ENCODE measurements at places on chromosomes 7 and 10. TPM values are rescaled to one million over a fixed set of nuclear protein-coding genes. Genes with fewer than 3 reads are reported as not detected.

GRCh38 chr7:55409482-55410225 is 44.5 kb downstream of the LANCL2 start:
- DNase-seq: no peak

DNA sequence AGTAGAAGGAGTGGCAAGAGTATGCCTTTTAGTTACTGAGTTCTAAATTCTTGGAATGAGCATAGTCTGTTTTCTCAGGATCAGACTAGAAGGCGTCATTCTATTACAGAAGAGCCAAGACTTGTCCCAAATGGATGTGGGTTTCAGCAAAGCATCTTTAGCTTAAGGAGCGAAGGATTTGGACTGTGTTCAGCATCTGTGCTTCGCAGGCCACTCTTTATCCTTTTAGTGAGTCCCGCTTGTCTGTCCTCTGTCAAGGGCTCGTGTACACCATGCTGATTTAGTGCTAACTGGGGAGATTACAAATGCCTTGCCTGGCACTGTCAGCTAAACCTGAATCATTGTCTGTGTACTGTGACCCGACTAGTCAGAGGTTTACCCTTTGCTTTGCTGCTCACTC is 465.7 kb downstream of the AUTS2 start:
- no peak for DNase-seq

- DNase-seq: no peak
These were observed 183.7 kb downstream of the ELMO1 start for GRCh38 chr7:37265006-37265405.

GRCh38 chr7:73986158-73986631 is 41.8 kb upstream of the ELN start:
- DNase-seq: peak; percentile 22

- DNase-seq: peak; percentile 70
These were observed at the start of gene ZC3HAV1L for GRCh38 chr7:139035586-139036353. Gene ZC3HAV1L, minus strand, starts transcription at chr7:139036042. Its CDS starts 25 bp downstream, at chr7:139036017.

GRCh38 chr10:17216901-17217395 is 11.1 kb upstream of the VIM start:
- no peak for DNase-seq

- no peak for DNase-seq
These were observed 819.1 kb downstream of the GRID1 start for GRCh38 chr10:85547460-85548023.

- no peak for DNase-seq
These were observed 6.1 kb downstream of the AP5Z1 start for GRCh38 chr7:4781366-4782069.

SKAP2 gene
- total RNA-seq: 16.7 TPM

GRCh38 chr10:89773081-89773480 is 71.7 kb downstream of the KIF20B start:
- no peak for DNase-seq

DNA sequence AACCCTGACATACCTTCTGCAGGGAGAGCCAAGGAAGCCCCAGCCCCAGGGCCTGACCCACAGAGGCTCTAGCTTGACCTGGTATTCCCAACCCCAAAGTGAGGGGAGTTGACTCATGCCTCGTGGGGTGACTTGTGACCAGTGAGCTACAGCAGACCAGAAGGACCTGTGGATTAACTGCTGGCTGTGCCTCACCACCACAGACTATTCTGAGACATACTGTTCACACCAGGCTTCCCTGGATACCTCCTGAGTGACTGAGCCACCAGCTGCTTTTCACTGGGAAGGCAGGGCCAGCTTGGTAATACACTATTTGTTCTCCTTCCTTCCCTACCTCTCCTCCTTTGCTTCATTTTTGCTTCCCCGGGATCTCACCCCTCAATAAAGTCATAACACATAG is 7.3 kb downstream of the PLXNA4 start:
- no peak for DNase-seq

TDRD1 gene
- not detected for total RNA-seq

PRKCQ gene
- total RNA-seq: 0.26 TPM

DNA sequence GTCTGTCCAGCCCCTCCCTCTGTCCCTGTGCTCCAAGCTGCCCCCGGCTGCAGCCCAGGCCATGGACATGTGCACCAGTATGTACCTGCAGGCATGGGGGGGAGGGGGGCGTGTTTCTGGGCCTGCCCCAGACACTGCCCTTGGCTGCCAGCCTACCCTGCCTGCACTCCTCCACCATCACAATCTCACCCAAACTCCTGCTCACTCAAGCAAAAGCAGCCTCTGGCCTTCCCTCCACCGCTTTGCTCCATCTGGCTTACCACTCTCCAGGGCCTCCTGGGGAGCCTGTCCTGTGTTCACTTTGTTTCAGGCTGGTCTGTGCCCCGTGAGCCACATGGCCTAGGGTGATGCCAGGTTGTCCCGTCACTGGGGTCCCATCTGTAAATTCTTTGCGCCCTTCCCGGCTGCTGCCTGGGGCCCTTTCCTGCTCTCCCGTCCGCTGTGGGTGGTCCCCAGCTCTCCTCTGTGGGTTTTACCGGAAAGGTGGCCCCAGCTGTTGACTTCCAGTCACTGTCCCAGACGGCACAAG is 33.3 kb upstream of the PPIF start:
- no peak for DNase-seq

GRCh38 chr7:132882714-132883428 is 199.0 kb downstream of the CHCHD3 start:
- DNase-seq: no peak

- peak; percentile 75 for DNase-seq
These were observed 161.6 kb upstream of the PRSS1 start for GRCh38 chr7:142587578-142588191.

DNA sequence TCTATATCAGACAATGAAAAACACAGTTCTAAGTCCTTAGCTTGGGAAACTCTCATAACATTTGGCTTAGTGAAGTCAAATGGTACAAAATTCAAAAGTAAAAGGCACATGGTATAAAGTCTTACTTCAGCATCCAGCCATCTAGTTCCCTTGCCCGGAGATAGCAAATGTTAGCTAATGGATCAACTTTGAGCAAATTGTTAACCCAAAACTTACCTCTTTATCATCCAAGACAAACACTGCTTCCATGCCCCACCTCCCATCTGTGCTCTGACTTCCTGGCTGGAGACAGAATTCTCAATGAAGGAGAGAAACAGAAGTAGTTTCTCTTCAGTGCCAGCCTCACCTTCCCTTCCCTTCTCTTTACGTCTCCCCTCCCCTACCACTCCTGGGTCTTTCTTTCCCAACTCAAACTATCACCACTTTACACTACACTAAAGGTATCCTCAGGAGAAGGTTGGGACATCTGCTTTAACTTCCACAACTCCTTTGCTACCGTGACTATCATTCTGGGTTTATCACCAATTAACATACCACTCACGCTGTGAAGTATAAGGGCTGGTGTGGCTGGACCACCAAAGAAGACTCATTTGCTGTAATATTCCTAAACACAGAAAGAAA is 21.2 kb upstream of the ZNRF2 start:
- no peak for DNase-seq

SGCE gene
- 93.2 TPM for total RNA-seq

CXCL12 gene
- 611 TPM for total RNA-seq
